ENCODE measurements at places on chromosomes 12 and 14.

DNA sequence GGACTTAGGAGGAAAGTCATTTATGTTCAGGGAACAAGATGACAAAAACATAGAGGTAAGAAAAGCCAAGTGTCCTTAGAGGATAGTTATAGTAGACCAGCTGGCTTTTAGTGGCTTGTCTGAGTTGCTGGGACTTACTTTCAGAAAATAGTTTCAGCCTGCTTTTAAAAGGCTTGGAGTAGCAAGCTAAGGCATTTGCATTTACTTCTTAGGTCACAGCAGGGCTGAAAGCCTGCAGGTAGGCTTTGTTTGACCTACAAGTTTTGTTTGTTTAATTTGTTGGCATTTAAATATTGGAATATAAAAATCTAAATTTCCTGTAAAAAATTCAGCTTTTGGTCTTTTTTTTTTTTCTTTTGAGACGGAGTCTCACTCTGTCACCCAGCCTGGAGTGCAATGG, 5.1 kb downstream of the ACSS3 start:
- no peak for DNase-seq

GRCh38 chr14:65329911-65330310, 82.6 kb upstream of the FUT8 start:
- no peak for DNase-seq

DNA sequence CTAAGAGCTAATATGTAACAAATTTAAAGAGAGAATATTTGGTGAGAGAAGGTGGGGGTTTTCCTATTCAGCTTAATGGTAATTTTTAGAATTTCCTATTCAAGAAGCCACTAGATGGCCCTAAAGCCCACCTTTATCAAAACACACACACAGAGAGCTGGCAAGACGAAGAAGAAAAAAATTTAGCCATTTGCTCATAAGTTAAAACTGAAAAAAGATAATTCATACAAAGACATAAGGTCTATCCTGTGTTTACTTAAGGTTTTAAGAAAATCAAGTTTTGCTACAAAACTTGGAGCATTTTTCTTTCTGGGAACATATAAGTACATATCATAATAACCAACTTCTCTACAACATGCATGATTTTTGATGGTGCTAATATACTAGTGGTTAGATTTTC, 46.8 kb upstream of the PCED1B start:
- DNase-seq: peak; percentile 28

DNA sequence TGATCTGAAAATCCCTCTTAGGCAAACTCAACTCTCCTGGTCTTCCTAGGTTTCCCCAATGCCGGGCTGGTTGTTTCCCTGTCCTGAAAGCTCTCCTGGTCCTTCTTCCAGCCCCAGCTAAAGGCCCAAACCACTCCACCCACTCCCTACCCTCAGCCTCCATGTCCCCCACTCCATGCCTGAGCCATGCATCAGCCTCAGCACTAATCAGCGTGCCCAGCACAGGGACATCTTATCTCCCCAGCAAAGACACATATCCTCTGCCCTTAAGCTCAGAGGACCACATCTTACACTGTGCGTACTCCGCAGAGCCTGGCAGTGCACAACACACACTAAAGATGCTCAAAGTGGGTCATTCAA, 25.9 kb downstream of the ACTN1 start:
- no peak for DNase-seq

- DNase-seq: no peak
These were observed 272 bp downstream of the HECTD1 start for GRCh38 chr14:31207287-31207754.

DNA sequence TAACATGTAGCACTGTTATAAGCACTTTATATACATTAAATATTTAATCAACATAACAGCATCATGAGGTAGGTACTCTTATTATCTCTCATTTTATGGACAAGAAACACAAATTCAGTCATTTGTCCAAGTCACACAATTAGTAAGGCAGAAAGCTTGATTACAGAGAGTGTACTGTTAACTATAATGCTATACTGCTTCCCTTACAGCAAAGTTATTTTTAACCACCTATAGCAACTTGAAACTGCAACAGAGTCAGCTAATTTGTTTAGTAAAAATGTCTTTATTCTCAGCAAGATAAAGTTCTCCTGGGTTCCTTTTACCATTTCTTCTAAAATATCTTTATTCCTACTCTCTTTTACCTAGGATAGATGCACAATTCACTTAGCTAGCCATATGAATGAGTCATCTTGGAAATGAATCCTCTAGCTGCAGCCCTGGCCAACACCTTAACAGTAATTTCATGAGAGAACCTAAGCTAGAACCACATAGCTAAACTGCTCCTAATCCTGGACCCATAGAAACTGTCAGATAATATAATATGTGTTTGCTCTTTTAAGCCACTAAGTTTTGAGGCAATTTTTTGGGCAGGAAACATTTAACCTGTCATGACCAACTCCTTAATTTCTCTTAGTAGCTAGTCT, 90.2 kb upstream of the HECTD1 start:
- no peak for DNase-seq

DNA sequence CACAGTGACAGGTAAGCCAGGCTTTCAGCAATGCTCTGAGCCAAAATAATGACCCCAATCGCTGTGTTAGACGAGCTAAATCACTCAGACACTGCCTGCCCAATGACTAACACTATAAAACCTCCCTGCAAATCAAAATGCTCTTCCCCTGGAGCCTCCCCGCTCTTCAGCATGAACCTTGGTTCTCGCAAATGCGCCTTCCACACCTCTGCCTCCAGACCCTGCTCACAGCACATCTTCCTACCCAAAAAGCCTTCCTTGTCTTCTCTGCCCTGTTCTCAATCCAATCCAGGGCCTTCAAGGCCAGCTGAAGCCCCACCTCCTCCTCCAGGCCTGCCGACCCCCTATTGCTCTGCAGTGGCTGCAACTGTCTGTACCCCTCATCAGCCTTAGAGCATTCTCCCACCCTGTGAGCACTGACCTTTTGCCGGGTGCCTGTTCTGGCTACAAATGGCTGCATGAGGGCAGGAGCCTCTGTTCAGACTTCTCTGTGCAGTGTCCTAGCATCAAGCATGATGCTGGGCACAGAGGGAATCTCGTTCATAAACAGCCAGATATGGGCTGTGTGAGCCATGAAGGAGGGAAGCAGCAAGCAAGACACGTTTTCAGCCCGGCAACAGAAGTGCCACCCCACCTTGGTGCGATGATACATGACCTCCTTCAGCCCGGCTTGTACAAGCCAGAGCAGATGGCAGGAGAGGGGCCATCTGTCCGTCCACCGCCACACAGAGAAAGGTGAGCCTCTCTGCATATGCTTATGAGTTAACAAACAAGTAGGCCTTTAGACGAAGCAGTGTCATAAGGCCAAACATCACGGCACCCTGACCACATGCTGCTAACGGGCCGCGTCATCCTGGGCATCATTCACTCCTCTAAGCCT, 64.5 kb upstream of the DDX11 start:
- no peak for DNase-seq

GRCh38 chr14:25698111-25698510, 648.2 kb upstream of the STXBP6 start:
- DNase-seq: no peak

DNA sequence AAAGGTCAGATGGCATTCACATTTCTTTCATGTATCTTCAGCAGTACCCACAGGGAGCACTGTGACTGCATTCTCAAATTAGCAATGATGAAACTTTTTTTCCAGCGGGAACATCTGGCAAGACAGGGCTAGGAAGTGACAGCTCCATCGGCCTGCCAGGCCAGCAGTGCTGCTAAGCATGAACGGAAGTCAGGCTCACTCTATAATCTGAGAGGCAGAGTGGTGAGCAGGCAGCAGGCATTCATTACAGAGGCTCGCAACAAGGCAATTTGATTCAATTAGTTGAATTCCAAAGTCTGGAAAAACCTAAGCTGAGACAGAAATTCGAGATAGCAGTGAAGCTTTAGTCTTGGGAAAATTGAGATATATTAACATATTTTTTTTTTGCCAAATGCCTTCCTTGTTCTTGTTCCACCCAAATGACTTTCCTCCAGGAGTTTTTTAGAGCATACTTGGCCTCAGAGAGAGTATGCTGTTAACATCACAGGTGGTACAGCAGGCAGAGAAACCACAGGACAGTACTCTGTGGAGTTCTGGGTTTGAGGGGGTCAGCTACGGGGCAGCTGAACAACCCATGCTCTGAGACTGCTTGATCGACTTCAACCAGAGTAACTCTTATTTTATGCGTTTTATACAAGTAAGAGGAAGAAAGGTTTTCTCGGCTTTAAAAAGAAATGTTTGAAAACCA, 414.9 kb downstream of the APAF1 start:
- peak; percentile 47 for DNase-seq

- no peak for DNase-seq
These were observed 19.7 kb downstream of the PPP4R4 start for GRCh38 chr14:94193776-94194175.

- no peak for DNase-seq
These were observed 2.3 kb downstream of the CLECL1 start for GRCh38 chr12:9730591-9730990.

DNA sequence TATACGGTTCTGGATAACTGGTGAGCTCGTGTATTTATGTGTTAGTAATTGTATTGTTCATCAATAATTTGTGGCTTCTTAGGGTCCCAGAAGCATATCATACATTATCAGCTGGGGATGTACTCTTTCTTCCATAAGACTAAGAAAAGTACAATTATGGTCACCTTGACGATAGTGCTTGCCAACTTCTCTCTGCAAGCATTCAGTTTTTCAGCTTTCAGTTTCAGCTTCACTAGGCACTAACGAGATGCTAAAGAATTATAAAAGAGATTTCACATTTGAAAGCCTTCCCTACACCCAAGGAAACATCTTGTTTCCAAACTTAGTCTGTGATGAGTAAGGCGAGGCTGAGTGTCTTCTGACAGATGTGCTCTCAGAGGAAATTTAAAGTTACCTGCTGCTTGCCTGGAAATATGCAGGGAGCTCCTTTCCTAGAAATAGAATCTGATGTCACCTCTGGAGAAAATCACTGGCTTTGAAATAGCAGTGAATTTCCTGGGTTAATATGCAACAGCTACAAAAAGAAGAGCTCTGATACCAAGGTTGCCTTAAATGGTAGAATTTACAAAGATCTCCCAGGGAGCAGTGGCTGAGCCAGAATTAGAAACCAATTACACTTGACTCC, 1419.9 kb upstream of the TMEM132C start:
- DNase-seq: no peak

DNA sequence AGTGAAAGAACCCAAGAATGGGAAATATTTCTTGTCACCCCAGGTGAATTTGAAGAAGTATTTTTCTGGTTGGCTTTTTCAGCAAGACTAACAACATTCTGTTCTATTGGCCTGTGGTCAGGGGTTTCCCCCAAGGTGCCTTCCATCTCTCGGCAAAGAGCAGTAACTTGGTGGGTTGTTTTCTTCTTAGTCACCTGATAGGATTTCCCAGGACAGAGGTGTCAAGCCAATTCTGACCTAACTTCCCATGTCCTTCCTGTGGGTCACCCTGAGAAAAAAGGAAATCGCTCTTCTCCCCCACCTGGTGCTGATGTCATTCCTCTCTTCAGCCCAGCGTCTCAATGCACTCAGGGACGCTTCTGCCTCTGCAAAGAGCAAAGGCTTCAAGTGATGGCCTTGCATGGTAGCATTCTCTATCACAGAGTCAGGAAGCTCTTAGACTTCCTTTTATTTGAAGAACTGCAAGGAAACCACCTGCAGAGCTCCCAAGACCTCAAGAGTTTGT, 16.1 kb upstream of the IFNG start:
- no peak for DNase-seq

DNA sequence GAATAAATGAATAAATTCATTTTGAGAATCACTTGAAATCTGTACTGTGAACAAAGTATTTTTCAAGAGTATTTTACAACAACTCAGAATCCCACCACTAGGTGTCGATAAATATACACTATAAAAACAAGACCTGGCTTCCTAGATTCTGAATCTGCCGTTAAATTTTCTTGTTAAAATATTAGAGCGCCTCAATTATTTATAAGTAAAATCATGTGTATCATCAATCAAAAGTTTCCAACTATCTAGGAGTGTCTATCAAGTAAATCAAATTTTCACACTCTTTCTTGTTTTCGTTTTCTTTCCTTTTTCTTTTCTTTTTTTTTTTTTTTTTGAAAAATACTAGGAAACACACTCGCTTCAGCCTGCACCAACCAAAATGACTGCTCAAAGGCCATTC, 179.2 kb upstream of the DCN start:
- no peak for DNase-seq

DNA sequence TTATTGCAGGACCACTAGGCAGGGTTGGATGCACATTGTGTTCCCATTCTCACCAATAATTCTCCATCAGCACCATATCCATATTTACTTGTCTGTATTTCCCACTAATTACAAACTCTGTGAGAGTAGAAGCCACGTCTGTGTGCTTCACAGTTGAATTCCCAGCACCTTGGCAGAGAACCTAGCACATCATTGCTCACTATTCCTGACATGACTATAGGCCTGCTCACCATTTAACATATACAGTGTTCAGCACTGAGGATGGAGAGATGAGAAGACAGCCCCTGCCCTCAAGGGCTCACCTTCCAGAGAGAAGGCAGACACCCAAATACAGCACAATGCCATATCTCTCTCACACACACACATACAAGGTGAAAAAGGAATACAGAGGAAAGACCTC, 5.0 kb downstream of the DAD1 start:
- no peak for DNase-seq

- peak; percentile 38 for DNase-seq
These were observed 29.0 kb downstream of the PTPRQ start for GRCh38 chr12:80472911-80473500.

DNA sequence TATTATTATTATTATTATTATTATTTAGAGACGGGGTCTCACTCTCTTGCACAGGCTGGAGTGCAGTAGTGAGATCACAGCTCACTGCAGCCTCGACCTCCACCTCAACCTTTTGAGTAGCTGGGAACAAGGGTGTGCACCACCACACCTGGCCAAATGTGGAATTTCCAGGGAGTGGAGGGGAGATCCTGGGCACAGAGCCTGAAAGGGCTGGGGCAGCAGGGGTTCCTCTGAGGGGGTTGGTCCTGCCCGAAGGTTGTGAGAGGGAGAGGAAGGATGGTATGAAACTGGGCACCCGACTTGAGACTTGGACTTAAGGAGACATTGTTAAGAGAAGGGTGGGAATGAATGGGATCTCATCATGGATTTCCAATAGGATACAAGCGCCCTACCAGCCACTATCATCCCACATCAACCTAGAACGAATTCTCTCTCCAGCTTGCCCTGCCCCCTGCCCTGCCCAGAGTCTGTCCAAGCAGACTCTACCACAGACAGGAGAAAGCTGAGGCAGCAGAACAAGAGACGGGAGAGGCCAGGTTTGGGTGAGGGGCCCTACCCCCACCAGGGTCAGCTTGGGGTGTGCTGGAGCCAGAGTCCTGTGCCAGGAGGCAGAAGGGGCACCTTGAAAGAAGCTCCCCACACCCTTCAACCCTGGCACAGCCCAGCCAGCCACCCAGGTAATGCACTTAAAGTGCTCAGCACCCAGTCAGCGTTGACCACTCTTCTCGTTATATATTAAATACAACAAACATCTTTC, 2.4 kb upstream of the DYNC1H1 start:
- DNase-seq: no peak

- no peak for DNase-seq
These were observed 26.8 kb downstream of the KLRK1 start for GRCh38 chr12:10362828-10363657.

- no peak for DNase-seq
These were observed 56.7 kb downstream of the TTC7B start for GRCh38 chr14:90759370-90760077.

Data from hindlimb muscle (tissue), 1 donor.